ENCODE measurements at places on chromosomes 2 and 18.

GRCh38 chr2:180442860-180443644 lies 436.0 kb upstream of the CWC22 start:
- no peak for DNase-seq

DNA sequence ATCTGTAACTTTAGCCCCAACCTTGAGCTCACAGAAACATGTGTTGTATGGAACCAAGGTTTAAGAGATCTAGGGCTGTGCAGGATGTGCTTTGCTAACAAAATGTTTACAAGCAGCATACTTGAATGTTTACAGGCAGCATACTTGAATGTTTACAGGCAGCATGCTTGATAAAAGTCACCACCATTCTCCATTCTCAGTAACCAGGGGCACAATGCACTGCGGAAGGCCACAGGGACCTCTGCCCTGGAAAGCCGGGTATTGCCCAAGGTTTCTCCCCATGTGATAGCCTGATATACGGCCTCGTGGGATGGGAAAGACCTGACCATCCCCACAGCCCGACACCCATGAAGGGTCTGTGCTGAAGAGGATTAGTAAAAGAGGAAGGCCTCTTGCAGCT lies 52.4 kb downstream of the LONRF2 start:
- no peak for DNase-seq

- DNase-seq, result no peak
Measured at GRCh38 chr2:104340879-104341828, 512.8 kb upstream of the POU3F3 start.

DNA sequence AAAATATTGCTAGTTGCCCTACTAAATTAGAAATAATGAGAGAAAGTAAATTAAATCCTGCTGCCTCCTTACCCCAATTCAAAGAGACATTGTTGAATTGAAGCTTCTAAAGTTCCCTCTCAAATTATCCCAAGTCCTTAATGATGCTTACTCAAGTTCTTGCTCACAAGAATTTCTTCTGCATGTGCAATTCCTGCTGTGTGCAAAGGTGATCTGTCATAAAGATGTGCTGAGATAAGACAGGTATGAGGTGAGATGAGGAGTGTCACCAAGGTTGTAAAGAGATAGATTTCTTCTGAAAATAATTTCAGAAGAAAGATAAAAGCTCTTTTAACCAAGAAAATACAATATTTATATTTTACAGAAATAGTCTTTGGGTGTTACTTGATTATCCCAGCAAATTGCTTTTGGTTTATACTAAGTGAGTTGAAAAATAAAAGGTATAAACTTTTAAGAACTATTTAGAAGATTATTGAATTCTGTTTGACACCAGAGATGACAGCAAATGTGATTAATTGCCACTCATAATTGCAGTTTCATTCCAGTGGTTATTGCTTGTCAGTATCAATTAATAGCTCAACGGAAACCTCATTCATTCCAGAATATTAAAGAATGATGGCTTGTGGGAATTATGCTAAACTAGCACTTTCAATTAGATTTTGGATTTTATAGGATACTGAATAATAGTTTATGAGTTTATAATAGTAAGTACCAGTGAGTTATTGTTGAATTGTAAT lies 674.3 kb downstream of the STK39 start:
- DNase-seq, result no peak

DNA sequence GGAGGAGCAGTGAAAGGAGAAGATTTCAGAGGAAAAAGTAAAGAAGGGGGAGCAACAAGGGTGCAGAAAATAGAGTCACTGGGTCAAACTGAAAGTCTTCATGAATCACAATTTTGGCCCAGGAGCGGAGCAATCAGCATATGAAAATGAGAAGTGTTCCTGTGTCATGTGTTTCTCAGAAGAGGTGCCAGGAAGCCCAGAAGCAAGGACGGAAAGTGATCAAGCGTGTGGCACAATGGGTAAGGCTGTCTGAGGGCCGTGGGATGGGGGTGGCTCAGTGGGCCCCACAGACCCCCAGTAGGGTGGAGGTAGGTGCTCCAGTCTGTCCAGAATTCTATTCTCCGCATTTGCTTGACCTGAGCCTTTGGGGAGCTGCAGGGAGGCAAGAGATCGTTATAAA lies 44.2 kb downstream of the SP140 start:
- no peak for DNase-seq

GRCh38 chr2:69086466-69086865 lies 73.5 kb downstream of the ANTXR1 start:
- DNase-seq, result no peak

DNA sequence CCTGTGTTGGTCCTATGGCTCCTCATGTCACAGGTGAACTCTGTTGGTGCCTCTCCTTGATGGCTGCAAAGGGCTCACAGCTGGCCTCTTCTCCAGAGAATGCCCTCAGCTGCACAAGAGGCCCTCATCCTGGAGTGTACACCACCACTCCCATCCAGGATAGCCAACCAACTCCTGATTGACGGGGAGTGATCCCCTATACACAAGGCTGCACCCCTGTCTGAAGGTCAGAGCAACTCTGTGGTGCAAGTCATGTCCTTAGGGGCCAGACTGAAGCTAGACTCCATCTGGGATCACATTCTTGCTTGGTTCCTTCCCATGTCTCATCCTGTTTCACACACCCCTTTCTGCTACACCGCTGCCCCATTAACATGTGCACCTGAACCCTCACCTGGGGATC lies 41.7 kb upstream of the ATL2 start:
- no peak for DNase-seq

GRCh38 chr2:207416900-207417299 lies 112.9 kb upstream of the CREB1 start:
- no peak for DNase-seq

- no peak for DNase-seq
Measured at GRCh38 chr2:174874085-174874484, 109.8 kb upstream of the CHRNA1 start.

GRCh38 chr18:56977309-56977708 lies 169.6 kb upstream of the BOD1L2 start:
- DNase-seq, result no peak

DNA sequence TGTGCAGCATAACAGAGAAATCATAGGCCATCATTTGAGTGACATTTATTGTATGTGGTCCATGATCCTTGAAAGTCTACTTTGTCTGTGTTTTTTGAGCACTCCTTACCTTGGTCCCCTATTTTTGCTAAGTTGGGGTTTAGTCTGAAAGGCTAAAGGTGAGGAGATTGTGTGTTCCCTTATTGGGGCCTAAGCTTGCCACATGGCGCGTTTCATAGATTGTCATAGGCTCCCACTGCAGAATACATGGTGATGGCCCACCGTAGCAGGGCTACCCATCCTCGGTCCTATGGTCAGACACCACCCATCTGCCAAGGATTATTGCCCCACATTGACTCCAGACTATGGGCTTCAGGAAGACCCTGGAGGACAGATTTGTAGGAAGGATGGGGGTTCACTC lies 117.0 kb upstream of the ZSWIM2 start:
- no peak for DNase-seq

GRCh38 chr2:19350678-19351401 lies 7.6 kb downstream of the OSR1 start:
- no peak for DNase-seq

- DNase-seq, result no peak
Measured at GRCh38 chr2:233422050-233422639, 67.9 kb downstream of the DGKD start.

DNA sequence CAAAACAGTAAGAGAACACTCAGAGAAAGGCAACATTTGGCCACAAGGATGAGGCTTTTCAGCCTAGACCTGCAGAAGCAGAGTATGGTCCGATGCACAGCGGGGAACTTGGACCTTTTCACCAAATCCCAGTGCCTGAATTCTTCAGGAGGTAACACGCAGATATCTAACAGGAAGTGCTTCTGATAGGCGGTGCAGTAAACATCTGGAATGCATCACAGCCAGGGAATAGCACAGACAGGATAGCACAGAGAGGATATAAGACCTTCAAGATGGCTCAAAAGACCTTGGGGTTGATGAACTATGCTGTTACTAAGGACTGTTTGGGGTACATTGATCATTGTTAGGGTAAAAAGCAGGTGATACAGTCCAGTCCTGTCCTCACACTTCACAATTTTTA lies 1.7 kb downstream of the TMEM127 start:
- no peak for DNase-seq

DNA sequence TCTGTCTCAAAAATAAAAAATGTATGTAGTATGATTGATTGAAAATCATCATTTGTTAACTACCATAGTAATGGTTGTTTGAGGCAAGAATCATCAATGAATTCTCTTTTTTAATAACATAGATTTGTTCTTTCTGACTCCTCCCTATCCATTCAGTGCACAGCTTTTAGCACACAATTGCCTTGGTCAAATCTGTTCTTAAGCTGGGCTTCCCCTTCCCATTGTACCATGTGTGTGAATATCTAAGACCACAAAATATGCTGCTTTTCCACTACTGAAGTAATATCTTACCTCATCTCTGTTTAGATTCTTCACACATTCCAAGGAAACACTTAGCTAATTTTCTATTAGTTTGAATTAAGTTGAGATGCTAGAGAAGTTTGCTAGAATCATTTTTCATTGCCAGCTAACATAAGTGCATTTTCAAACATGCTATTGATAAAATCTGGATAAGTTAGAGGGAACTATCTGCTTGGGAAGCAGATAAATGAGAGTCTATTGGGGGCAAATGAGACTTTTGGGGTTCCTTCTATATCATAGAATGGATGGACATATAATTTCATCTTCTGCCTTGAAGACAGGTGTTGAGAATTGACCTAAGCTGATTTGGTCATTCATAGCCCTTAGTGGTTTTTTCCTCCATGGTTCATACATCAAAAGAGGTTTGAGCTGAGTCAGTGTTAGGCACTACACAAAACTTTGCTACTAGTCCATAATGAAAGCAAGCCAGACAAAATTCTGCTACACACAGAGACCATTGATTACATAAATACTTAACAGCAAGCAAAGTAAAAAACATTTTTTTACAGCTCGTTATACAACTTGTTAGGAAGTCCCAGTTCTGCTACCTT lies 231.9 kb downstream of the PLCL1 start:
- no peak for DNase-seq

DNA sequence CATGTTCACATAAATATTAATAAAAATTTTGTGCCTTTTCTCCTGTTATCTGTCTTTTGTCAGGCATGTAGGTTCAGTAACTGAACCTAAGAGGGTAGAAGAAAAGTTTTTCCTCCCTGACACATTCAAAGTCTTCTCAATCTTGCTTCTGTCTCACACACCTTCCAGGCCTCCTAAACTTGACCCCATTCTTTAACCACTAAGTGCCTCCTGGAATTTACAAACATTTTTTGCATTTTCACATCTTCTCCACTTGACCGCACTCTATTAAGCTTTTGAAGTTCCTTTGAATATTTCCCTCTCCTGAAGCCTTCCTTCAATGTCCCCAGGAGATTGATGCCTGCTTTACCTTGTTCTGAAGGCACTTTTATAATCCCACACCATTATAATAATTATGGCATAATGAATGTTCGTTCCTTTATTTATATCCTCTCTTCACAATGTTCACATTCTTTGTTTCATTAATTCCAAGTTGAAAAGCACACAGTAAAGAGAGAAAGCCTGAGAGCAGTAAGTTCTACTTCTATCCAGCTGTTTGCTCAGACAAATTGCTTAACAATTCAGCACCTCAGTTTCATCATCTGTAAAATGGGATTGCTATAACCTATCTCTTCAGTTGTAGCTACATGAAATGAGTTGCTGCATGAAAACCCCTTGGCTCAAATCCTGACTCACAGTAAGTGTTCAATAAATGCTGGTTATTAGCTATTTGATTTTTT lies 184.8 kb upstream of the KLHL29 start:
- DNase-seq, result no peak

DNA sequence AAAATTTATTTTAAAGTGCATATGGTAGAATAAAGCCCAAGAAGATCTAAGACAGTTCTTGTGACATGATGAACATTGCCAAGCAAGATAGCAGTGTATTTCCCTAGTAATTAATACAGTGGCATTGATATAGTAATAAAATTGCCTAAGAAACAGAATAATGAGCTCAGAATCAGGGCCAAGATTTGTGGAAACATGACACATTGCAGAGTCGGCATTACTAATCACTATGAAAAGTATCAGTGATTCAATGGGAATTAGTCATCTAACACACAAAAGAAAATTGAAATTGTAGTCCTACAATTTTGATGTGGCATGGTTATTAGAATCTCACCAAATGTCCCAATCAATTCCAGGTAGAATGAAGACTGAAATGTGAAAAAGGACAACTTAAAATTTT lies 243.0 kb upstream of the CYRIA start:
- DNase-seq, result no peak
